ENCODE measurements at places on chromosomes 1 and 21.

DNA sequence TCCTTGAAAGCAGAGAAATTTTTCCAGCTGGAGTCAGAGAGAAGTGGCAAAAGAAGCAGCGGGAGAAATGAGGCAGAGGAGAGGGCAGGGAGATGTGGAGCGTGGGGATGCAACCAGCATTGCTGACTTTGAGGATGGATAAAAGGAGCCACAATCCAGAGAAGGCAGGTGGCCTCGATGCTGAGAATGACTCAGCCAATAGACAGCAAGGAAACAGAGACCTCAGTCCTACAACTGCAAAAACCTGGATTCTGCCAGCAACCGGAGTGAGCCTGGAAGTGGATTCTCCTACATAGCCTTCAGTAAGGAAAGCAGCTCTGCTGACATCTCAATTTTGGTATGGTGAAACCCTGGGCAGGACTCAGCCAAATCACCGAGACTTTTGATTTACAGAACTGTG lies 128.9 kb upstream of the ATP1B1 start:
- no peak for DNase-seq

GRCh38 chr1:162294015-162294414 lies 82.6 kb downstream of the SPATA46 start:
- no peak for DNase-seq

DNA sequence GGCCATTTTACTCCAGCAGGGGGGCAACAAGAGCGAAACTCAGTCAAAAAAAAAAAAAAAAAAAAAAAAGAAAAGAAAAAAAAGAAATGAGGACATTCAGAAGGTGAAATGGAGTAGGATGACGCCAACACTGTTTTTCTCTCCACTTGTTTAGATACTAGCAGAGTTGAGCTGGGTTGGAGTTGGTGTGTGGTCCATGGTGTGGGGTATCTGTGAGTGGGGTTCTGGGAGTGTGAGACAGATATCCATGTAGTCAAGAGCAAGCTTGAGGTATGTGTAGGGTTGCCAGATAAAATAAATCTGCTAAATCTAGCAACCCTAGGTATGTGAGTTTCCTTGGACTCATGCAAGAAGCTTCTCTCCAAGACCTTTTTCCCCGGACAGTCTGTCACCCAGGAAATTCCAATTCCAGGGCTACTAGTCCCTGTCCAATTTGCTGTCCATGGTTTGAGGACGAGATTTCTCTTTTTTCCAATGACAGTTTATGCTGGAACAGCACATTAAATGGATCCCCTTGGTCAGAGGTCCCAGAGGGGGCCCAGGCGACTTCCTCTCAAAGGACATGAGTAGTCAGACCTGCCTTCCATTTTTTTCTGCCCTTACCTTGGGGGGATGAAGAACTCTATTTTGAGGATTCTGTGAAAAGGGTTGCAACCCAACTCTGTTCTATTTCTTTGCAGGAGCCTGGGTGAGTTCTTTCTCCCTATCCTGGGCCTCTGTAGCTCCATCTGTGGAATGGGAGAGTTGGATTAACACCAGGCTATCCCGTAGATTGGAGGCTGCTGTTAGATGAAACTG lies 2.1 kb upstream of the FOXD2 start:
- no peak for DNase-seq

DNA sequence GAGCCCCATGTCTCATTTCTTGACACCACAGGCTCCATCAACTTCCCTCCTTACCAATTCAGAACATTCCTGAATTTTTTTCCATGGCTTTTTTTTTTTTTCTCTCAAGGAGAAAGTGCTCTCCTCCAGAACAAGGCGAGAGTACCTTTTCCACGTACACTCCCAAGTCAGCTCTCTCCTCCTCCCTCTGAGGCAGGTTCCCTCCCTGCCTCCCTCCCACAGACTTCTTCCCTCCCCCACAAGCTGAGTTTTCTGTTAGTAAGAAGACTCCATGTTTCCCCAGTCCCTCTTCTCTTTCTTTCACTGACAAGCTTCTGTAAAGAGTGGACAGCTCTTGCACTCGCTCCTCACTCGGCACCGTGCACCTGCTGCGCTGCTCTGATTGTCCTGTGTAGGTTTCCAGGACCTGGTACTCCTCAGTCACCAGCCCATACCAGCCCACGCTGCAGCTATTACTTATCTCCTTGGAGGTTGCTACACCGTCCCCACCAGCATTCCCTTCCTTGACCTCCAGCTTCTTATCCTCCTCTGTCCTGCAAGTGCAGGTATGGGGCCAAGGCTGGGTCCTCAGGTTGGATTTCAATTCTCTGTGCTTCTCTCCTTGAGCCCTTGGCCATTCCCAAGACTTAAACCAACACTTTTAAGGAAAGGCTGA lies 3.8 kb downstream of the TRAF5 start:
- no peak for DNase-seq

DNA sequence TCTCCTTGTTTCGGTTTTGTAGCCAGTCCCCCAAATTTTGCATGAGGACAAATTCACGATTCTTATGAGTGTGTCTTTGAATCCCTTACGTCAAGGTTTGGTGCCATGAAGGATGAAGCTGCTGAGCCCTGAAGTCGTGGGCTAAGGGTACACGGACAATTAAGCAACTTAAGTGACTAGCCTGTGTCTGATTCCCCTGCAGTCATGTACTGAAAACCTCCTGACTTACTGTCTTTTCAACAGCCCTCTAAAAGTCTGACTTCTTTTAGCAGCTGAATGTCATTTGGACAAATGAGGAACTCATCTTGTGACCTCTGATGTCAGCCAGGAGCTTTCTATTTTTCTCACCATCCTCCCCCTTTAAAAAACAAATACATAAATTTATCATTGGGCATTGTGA lies 27.1 kb upstream of the C1orf105 start:
- no peak for DNase-seq

DNA sequence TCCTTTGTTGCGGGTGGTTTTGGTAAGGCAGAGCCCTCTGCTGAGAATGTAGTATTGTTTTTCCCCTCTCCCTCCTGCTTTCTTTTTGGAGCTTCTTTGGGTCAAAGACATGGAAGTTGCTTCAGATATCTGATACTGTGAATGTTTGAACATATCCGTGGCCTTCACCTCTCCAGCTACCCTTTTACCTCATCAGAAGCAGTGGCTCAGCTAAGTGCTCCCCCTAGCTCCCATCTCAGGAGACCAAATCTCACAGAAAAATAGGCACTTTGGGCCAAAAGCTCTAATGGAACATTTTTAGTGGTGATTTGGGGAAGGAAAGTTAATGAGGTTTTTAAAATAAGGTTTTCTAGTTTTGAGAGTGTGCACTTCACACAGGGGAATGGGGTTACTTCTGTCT lies 6.3 kb downstream of the TMEM200B start:
- no peak for DNase-seq

- DNase-seq = no peak
Observed at GRCh38 chr1:12621346-12622335, 3.6 kb upstream of the DHRS3 start.

- DNase-seq = no peak
Observed at GRCh38 chr1:28328228-28328648, 602 bp upstream of the MED18 start.

GRCh38 chr1:182662121-182662890 lies 22.1 kb downstream of the RGS8 start:
- no peak for DNase-seq

DNA sequence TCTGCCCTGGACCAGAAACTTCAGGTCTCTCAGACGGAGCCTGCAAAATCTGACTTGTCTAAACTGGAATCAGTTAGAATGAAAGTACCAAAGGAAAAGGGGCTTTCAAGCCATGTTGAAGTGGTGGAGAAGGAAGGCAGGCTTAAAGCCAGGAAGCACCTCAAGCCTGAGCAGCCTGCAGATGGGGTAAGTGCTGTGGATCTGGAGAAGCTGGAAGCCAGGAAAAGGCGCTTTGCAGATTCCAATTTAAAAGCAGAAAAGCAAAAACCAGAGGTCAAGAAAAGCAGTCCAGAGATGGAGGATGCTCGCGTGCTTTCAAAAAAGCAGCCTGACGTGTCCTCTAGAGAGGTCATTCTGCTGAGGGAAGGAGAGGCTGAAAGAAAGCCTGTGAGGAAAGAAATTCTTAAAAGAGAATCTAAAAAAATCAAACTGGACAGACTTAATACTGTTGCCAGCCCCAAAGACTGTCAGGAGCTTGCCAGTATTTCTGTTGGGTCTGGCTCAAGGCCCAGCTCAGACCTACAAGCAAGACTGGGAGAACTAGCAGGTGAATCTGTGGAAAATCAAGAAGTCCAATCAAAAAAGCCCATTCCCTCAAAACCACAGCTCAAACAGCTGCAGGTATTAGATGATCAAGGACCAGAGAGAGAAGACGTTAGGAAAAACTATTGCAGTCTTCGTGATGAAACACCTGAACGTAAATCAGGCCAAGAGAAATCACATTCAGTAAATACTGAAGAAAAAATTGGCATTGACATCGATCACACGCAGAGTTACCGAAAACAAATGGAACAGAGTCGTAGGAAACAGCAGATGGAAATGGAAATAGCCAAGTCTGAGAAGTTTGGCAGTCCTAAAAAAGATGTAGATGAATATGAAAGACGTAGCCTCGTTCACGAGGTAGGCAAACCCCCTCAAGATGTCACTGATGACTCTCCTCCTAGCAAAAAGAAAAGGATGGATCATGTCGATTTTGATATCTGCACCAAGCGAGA lies 46.6 kb downstream of the ZBTB17 start:
- no peak for DNase-seq
